ENCODE measurements at places on chromosomes 7 and 10.

DNA sequence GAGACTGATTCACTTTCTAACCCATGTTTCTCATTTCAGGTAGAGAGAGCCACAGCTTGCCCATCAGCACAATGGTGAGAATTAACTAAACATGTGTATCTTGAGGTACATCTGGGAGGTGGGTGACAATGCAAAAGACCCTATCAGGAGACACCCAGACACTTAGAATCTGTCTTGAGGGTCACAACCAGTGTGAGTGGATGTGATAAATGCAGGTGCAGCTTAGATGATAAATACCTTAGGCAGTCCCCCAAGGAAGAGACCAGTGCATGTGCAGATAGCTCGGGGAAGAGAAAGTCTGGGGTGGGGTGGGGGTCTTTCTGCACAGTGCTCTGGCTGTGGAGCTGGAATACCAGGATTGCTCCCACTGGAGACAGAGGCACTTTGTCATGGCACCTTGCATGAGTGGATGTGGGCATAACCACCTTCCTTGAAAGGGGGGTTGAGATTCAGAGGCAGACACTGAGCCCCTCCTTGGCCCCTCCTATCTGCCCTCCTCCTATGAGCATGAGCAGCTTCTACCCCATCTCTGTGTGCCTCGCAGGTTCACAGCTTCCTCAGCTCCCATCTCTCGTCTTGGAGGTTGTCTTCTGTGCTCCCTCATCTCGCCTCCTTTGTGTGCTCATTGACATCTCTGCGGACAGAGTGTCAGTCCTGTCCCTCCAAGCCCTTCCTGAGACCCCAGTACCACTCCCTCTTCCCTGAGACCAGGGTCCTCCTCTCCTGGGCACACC, 349.8 kb downstream of the TCERG1L start:
- no peak for DNase-seq

DNA sequence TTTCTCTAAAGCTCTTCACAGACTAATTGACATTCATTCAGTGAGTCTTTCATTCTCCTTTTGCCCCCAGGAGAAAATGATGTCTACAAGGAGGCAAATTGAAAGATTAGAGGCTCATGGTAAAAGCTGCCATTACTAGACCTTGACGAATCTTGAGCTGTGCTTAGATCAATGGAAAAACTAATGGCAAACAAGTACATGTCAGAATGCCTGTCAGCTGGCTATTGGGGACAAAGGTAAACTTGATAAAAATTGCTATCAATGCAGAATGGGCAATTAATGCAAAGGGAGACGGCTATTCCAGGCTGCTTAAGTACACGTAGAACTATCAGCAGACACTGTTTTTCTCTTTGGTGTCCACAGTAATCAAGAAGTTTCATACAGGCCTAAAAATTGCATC, 3.3 kb downstream of the ASAH2 start:
- DNase-seq = no peak

DNA sequence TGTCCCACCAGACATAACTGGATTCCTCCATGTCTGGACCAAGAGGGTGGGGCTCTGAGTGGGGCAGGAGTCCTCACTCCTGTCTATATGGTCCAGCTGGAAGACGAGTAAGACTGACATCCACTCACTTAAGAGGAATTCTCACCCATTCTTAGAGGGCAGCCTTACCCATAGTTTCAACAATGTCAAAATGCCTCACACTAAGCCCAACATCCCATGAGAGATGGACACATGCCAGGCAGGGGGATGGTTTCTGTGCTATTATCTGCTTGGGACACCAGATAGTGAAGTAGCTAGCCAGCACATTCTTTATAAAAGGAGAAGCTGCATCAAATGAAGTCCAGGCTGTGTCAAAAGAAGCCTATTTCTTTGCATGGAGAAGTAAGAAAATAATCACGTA, 4.7 kb upstream of the LANCL2 start:
- no peak for DNase-seq

DNA sequence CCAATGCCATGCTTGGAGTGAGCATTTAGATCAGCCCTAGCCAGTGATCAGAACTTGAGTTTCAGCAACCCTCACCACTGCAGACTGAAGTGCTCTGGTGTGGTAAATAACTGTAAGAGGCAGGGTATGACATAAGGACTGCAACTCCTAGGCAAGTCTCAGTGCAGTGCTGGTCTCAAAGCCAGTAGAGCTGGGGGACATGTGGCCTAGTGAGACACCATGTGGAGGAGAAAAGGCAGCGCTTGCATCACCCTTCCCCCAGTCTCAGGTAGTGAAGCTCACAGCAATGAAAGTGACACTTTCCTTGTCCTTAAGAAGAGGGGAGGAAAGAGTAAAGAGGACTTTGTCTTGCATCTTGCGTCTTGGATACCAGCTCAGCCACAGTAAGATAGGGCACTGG, 386.8 kb upstream of the POT1 start:
- DNase-seq = no peak

DNA sequence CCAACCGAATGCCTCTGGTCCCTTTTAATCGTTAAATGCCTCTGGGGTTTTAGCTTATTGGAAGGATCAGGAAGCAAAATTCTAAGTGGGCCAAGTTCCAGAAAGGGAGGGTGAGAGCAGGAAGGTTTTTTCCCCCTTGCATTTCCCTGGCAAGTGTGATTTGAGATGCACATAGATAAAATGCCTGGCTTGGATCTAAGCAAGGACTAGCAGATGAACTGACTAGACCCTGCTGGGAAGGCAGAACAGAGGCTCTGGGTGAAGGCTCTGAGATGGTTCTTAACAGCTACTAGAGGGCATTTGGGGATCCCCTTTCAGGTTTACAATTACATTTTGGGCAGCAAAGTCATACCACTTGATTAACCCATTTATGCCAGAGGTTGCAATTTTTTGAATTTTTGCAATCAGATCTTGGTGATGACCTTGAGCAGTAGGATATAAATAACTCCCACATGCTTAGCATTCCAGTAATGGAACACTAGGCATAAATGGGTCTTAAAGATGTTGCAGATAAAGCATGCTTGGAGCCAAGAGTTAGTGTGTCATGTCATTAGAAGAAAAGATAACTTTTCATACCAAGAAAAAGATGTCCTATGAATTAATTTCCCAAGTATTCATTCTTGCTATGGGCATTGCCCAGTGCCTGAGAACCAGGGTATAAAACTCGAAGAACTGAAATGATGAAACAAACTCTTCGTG, 205.9 kb downstream of the SEC23IP start:
- DNase-seq = no peak

DNA sequence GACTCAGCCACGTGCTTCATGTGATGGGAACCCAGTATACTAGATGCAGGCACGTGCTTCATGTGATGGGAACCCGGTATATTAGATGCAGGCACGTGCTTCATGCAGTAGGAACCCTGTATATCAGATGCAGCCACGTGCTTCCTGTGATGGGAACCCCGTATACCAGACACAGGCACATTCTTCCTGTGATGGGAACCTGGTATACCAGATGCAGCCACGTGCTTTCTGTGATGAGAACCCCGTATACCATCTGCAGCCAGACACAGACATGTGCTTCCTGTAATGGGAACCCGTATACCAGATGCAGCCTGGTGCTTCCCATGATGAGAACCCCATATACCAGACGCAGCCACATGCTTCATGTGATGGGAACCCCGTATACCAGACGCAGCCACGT, 44.0 kb downstream of the MGMT start:
- DNase-seq = no peak

- DNase-seq = no peak
Observed at GRCh38 chr10:561721-562120, 127.7 kb downstream of the DIP2C start.

DNA sequence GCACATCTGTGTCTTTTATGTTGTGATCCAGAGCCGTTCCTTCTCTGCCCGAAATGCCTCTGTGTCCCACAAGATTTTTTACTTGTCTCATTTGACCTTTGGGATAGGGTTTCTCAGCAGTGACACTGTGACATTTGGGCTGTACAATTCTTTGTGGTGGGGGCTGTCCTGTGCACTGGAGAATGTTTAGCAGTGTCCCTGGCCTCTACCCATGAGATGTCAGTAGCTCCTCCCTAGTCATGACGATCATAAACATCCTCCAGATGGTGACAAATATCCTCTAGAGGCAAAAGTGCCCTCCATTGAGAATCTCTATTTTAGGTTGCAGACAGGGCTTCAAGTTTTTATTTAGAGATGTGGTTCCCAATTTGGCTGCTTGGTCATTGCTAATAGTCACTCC, 91.3 kb downstream of the PPP1R17 start:
- no peak for DNase-seq

- DNase-seq = no peak
Observed at GRCh38 chr7:80432166-80432565, 79.7 kb downstream of the GNAT3 start.

Data from CD14-positive monocyte (primary cell).